Amniotic stem cell (primary cell): ENCODE measurements at places on chromosomes 2 and 18.

DNA sequence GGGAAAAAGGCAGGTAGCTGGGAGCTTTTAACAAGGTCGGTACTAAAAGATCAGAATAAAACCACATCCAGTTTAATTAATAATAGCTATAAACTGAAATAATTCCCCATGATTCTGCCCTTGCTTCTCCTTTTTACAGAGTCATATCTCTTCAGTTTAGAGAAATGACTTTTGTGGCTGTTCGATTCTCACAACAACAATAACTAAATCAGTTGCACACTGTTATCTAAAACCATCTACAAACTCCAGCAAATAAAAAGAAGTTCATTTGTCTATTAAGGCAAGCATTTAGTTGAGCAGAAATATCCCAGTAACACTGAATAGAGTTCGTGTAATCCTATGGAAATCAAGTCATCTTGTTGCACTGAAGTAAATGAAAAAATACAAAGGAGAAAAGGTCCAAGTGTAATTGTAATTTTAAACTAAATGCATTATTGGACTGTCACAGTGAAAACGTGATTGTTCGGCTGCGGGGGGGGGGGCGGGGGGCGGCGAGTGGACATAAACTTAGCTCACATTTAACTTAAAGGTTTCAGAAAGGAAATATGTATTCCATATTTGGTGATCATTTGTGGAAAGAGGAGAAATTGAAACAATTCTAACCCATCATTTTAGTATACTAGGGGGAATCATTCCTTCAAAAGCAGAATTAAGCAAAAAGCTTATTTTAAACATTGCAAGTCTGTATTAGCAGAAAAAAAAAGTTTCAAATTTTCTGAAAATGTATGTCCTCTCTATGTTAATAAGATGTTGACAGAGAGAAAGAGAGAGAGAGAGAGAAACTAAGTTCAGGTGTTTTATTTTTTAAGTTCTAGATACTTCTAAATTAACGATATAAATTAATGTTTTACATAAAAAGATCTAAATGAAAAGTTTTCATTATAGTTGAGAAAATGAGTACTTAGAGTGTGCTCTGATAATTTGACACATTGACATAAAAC lies 144.5 kb downstream of the MEIS1 start:
- no peak for DNase-seq

- DNase-seq: no peak
Observed at GRCh38 chr2:120720746-120721375, 14.8 kb upstream of the GLI2 start.

GRCh38 chr2:241813644-241814392 lies 4.8 kb downstream of the NEU4 start:
- DNase-seq: no peak

DNA sequence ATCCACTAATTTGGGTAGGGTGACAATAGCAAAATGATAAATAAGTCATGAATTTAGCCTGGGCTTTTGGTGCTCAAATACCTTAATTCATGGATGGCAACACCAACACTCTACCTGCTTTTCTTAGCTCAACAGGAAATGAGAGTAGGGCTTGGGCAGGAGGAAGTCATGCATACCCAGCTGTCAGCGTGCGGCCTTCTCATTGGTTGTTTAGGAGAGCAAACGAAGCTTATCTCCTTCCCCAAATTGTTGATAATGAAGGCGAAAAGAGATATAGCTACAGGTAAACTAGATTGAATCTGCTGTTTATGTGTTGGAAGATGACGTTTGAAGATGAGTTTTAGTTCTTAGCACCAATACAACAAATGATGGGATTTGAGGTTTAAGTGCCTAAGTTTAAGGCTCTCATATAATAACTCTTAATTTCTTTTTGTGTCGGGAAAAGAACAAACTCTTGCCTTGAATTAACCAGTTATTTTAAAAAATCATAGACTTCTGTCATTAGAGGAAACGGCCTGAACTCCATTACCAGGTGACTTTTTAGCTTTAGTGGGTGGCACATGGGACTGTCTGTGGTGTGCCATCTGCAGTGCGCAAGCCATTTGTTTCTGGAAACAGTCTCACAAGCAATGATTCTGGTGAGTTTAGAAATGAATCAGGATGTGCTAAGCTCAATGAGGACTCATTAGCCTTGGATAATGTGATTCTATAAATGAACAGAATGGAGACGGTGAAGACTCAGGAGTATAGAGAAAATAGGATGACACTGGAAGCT lies 19.8 kb downstream of the MAP4K4 start:
- DNase-seq: no peak

GRCh38 chr2:200742426-200742825 lies 69.3 kb upstream of the BZW1 start:
- no peak for DNase-seq

GRCh38 chr2:36147670-36148390 lies 207.7 kb upstream of the CRIM1 start:
- DNase-seq: no peak

- DNase-seq: no peak
Observed at GRCh38 chr18:23661735-23662308, 889 bp downstream of the ANKRD29 start.

GRCh38 chr18:1994471-1994870 lies 576.8 kb downstream of the METTL4 start:
- DNase-seq: no peak

GRCh38 chr2:100588071-100588786 lies 25.4 kb downstream of the PDCL3 start:
- no peak for DNase-seq

GRCh38 chr2:150309311-150310080 lies 178.0 kb downstream of the RND3 start:
- no peak for DNase-seq

- DNase-seq: no peak
Observed at GRCh38 chr2:37365669-37366068, 21.2 kb downstream of the QPCT start.

GRCh38 chr2:19377717-19378116 lies 19.3 kb upstream of the OSR1 start:
- no peak for DNase-seq

- DNase-seq: no peak
Observed at GRCh38 chr2:241179899-241180298, 8.6 kb upstream of the ANO7 start.

DNA sequence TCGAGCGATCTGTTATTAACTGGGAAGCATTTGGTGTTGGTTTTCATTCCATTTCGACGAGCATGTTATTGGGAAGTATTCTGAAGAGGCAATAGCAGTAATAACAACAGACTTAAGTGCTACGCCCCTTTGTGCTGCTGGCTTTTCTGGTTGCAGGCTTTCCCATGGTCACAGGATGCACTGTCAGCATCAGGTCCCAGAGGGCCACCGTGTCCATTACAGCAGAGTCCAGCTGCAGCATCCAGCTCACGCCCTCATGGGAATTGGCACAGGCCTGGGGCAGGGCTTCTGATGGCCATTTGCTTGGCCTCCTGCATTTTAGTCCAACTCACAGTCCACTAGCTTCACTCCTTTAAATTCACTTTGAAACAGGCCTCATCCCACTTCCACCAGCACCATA lies 44.4 kb downstream of the BCL2L11 start:
- DNase-seq: no peak
